COR-L47 (cell line): ENCODE measurements at places on chromosomes 12 and 14.

DNA sequence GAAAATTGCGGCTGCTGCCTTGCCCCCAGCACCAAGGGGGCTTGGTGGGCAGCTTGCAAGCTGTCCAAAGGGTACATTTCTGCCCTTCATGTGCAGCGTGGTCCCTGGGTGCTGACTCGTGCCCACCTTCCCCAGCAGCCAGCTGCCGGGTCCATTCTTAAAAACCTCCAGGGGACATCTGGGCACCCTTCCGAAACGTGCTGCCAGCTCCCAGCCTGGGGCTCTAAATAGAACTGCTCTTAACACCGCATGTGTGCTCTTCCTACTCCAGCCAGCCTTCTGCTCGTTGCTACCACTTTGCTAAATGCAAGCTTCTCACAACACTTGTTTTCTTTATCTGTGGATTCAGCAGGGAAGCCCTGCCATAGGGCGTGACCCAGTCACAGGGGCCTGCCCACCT, 66.0 kb downstream of the RIMBP2 start:
- no peak for DNase-seq

- DNase-seq = no peak
Measured at GRCh38 chr14:20356422-20356821, 13.0 kb downstream of the PARP2 start.

DNA sequence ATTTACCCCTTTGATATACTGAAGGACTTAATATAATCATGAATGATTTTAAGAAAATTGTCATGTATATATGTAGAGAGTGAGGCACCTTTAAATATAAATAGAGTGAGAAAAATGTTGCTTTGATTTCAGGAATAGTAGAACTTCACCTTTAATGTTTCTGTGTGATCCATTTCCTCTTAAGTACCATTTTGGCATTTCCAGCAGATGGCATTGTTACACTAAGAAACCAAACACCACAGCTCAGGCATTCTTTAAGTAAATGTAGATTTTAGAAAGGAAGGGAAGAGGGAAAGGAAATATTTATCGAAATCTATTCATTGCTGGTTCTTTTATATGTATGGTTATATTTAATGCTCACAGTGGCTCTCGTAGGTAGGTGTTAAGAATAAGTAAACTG, 556.7 kb upstream of the FBXO33 start:
- peak; percentile 13 for DNase-seq

DNA sequence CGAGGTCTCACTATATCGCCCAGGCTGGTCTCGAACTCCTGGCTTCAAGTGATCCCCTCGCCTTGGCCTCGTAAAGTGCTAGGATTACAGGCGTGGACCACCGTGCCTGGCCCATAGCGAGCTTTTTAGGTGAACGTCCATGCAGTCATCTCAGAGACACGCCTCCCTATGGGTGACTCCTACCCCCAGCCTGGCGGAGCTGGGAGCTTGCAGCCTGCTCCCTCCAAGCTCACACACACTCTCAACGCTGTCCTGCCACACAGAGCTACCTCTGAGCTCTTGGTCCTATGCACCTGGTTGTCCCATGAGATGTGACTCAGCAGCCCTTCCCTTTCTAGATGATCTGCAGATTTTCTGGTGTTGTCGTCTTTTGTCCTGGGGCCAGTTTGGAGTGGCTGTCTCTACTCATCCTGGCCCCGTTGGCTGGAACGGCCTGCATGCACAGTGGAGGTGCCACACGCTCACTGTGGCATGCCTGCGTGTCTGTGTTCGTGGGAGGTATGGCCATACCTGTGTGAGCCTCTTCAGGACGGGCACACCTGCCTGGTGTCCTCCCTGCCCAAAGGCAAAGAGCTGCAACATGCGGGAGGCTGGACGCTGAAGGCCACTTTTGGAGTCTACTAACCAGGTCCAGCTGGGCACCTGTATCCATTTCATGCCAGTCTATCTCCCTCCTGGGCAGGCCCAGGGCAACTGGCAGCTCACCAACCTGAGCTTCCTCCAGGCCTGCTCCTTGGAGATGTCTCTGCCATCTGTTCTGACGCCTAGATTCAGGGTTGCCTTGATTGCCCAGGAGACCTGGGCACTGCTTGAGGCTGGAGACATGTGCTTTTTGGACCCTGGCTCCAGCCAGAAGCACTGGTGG, 18.1 kb downstream of the CABP1 start:
- no peak for DNase-seq

GRCh38 chr12:29519585-29520182, 22.2 kb upstream of the OVCH1 start:
- no peak for DNase-seq

GRCh38 chr12:89706986-89707702, 1.5 kb downstream of the ATP2B1 start:
- no peak for DNase-seq

GRCh38 chr12:128286970-128287369, 20.0 kb downstream of the TMEM132C start:
- no peak for DNase-seq

GRCh38 chr14:72420749-72421474, 473.0 kb downstream of the DPF3 start:
- peak; percentile 46 for DNase-seq

DNA sequence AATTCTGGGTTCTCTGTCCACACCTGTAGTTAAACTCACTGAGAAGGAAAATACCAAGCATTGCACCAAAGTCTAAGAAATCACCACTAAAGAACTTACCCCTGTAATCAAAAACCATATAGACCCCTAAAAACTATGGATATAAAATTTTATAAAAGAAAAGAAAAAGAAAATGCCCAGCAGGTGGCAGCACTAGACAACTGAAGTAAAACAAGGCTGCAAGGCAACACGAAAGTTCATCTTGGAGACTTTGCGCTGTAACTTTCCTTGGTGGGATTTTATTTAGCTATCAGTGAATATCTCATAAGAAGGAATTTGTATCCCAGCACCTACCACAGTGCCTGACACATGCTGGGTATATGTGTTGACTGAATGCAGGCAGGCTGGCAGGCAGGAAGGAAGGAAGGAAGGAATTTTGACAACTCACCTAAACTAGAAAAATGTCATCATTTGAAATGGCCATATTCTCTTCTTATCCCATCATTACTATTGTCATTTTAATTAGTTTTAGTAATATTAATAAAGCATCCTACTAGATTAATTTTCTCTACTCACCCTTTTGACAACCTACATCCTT, 68.2 kb upstream of the ETV6 start:
- DNase-seq = peak; percentile 35

GRCh38 chr14:105314287-105315200, at the start of gene PACS2:
Gene PACS2 (plus strand): TSS chr14:105314748. CDS start chr14:105314919, 171 bp downstream.
- peak; percentile 89 for DNase-seq

DNA sequence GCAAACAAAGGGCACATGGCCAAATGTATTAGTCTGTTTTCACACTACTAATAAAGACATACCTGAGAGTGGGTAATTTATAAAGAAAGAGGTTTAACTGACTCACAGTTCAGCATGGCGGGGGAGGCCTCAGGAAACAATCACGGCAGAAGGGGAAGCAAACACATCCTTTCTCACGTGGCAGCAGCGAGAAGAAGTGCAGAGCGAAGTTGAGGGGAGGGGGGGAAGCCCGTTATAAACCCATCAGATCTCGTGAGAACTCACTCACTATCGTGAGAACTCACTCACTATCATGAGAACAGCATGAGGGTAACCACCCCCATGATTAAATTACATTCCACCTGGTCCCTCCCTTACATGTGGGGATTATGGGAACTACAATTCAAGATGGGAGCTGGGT, 66.1 kb downstream of the ST8SIA1 start:
- no peak for DNase-seq

GRCh38 chr12:123363740-123364531, 711 bp downstream of the SBNO1 start:
- DNase-seq = no peak

GRCh38 chr14:60482743-60483142, 3.1 kb downstream of the C14orf39 start:
- no peak for DNase-seq

DNA sequence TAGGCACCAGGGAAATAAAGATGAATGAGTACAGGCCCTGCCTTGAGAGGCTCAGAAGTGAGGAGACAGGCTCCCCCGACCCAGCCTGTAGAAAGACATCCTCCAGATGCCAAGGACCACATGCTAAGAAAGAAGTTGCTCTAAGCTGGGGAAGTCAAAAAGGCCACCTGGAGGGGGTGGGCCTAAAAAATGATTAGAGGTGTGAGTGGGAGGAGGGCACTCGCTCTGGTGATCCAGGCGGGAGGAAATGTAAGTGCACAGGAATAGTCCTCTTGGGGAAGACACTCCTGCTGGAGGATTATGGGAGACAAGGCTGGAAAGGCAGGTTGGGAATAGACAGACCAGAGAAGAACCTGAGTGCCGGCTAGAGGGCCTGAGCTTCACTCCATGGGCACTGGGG, 32.2 kb downstream of the SMUG1 start:
- DNase-seq = no peak
